ENCODE measurements at places on chromosomes 6 and 20.

- DNase-seq: no peak
Measured at GRCh38 chr20:14219801-14220461, 117.5 kb downstream of the FLRT3 start.

DNA sequence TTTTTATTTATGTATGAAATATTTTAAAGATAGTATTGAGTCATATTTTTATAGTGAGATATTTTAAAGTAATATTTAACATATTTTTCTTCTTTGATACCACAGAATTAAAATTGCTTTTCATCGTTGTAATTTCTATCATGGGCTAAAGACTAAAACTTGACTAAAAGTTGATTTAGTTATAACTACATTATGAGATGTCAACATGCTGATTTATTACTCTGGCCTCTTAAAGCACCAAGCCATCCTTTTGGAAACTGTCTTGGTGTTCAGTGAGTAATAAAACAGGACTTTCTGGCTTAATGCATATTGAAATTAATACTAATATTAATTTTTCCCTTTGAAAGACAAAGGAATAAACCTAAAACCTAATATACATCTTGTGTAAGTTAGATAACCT, 95.2 kb upstream of the ADGRF4 start:
- no peak for DNase-seq

- DNase-seq: peak; percentile 54
Measured at GRCh38 chr6:39365281-39366074, 43.0 kb upstream of the KCNK16 start.

DNA sequence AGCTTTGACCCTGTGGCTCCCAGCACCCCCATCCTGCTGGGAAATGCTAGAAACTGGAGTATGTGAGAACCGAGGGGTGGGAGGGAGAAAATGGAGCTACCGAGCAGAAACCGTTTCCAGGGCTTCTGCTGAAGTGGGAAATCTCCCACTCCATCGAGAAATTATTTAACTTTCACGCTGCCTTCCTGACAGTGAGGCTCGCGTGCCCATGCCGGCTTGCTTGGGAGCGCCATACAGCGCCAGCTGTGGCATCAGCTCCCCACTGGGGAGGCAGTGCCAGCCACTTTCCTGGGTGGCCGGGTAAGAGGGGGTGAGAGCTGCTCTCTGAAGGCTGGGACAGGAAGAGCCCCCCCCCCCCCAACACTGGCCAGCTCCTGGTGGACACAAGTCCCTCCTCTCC, 268.9 kb downstream of the TAF4 start:
- DNase-seq: no peak

- DNase-seq: no peak
Measured at GRCh38 chr6:88916615-88917208, 46.7 kb downstream of the RNGTT start.

DNA sequence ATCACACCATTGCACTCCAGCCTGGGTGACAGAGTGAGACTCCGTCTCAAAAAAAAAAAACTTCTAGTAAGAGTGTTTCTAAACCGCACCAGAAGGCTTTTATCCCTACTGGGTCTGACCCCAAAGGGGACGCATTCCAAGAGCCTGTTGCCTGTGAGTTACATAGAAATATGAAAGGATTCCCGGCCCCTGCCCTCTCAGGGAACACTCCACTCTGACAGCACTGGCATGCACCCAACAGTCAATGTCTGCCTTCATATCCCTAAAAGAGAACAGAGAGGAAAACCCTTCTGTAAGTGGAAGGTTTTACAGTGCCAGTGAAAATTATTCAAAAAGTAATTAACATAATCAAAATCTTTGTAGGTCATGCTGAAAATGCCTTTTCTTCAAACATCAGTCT, 117.1 kb upstream of the PTPRT start:
- no peak for DNase-seq

- no peak for DNase-seq
Measured at GRCh38 chr6:119717942-119718341, 368.4 kb upstream of the MAN1A1 start.

DNA sequence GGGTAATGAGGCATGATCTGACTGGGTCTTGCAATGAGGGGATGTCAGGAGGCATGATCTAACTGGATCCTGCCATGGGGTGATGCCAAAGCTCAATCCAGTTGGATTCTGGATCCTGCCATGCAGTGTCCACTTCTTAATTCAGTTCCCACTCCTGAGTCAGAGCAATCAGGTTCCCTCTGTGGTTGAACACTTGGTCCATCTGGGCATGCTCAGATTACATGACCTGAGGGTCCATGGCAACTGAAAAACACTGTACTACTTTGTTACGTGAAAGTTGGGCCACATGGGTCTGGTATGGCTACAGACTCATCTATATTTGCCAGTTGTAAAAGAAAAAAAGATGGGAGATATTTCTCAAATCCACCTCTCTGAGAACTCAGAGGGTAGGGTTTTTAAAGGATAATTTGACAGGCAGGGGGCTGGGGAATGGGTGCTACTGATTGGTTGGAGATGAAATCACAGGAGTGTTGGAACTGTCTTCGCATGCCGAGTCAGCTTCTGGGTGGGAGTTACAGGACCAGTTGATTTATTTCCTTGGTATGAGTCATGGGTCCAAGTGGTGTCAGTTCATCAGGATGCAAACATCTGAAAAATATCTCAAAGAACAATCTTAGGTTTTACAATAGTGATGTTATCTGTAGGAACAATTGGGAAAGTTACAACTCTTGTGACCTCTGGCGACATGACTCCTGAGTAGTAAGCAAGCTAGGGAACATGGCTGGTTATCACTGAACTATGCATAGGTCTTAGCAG, 21.6 kb downstream of the C6orf163 start:
- peak; percentile 31 for DNase-seq

GRCh38 chr6:113412589-113413357, 444.4 kb upstream of the MARCKS start:
- no peak for DNase-seq

GRCh38 chr6:52909531-52909930, at the start of gene GSTA3:
GSTA3 (minus strand) TSS chr6:52909698; CDS start chr6:52905834, 3,864 bp downstream.
- DNase-seq: no peak

DNA sequence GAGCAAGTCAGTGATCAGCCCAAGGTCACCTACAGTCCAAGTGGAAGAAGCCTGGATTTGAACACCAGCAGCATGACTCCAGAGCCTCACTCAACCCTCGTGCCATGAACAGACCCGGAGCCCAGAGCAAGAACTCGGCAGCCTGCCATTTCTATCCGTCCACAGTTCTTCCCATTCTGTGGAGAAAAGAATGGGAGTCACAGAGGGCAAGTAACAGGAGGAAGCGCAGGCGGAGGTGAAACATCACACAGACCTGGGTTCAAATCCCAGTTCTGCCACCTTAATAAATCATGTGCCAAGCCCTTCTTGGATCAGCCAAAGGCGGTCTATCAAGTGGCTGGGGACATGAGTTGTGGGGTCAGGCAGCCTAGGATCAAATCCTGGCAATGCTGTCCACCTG, 4.3 kb downstream of the PREX1 start:
- DNase-seq: no peak

GRCh38 chr6:143356101-143356880, 94.2 kb downstream of the ADAT2 start:
- no peak for DNase-seq

DNA sequence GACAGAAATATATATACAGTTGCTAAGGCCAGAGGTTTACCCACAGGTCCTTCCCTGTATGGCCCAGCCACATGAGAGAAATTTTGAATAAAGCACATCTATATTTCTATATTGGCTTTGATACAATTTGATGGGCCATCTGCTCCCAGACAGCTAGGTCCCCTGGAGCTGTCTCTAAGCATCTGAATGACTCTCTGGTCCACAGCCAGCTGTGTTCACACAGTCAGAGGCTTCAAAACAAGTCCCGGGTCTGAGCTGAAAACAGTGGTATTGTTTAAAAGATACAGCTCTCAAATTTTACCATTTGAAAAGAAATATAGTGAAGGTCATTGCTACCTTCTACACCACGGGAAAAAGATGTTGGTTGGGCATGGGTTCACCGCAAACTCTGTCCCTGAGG, 161.1 kb downstream of the SLC35B3 start:
- no peak for DNase-seq

DNA sequence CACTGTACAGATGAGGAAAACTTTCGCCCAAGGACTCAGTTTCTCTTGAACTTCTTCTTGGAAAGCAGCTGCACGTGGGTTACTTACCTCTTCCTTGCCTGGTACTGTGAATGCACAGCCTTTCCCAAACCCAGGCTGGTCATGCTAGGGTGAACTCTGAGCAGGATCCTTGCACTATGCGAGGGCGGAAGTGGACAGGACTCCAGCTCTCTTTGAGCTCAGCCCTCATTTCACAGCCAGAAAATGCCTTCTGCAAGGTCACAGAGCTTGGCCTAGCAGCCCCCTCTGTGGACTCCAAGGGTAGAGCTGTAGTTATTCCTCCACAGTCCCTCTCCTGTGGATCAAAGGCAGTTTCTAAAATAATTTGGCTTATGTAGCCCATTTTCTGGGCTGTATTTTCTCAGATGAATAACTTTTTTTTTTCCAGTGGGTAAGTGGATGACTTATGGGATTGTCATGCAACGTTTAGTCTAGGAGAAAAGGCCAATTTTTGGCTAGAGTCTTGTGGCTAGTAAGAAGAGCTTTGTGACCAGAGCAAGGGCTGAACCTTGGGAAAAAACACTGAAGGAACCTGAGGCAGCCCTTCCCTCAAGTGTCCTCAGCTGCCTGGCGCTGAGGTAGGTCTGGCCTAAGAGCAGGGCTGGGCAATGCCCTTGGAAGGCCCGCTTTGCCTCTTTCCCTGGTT, 172.7 kb downstream of the SCP2D1 start:
- no peak for DNase-seq

GRCh38 chr6:139536751-139537617, 162.5 kb upstream of the CITED2 start:
- peak; percentile 29 for DNase-seq
